OCI-LY7 (cell line): ENCODE measurements at places on chromosomes 1 and 21.
A peak's percentile ranks its signal among the peaks of the same experiment; 100 is the strongest.

DNA sequence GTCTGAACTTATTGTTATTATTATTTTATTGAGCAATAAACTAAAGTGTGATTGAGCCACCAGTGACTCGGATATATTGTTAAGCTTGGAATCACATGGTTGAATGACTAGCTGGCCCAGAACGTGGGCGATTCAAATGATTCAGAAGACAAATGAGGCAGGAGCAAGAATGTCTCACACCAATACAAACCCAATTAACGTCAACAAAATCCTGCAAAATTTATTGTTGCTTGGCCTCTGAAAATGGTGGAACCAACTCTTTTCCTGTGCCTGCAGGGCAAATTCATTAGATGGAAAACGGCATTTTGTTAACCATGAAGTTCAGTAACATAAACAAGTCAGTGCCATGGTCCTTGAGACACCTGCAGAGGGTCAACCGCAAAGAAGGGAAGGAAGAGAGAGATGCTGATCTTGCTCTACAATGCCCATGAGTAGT, 482.0 kb downstream of the SETD4 start:
- no peak for DNase-seq

DNA sequence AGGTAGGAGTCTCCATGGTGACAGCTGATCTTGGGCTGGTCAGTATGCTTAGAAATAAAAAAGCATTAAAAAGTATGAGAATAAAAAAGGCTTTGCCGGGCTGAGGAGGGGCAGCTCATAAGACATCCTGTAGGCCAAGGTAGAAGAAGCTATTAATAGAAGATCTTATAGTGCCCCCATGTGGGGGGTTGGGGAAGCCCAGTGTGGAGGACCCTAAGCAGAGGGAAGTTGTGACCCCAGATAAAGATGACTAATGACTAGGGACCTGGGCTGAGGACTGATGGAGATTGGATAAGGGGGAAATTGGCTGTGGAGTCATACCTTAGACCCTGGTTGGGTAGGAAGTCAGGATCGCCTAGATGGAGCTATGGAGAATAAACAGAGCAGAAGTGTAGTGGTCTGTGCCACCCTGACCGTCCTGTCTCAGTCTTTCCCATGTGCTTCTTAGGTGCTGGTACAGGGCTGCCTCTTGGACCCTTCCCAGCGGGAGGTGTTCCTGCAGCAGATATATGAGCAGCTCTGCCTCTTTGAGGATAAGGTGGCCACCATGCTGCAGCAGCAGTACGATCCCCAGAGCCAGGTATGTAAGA, 25.0 kb downstream of the SZT2 start:
- DNase-seq = peak; percentile 72

- no peak for DNase-seq
Observed at GRCh38 chr21:17900281-17900989, 81.3 kb upstream of the C21orf91 start.

- DNase-seq = no peak
Observed at GRCh38 chr1:226697151-226697928, 41.7 kb downstream of the ITPKB start.

- no peak for DNase-seq
Observed at GRCh38 chr21:23686737-23687523, 1920.4 kb downstream of the MRPL39 start.

GRCh38 chr1:20403423-20404145, 82.4 kb downstream of the CAMK2N1 start:
- DNase-seq = peak; percentile 57

GRCh38 chr1:182643699-182644098, 39.5 kb upstream of the RGS16 start:
- no peak for DNase-seq

DNA sequence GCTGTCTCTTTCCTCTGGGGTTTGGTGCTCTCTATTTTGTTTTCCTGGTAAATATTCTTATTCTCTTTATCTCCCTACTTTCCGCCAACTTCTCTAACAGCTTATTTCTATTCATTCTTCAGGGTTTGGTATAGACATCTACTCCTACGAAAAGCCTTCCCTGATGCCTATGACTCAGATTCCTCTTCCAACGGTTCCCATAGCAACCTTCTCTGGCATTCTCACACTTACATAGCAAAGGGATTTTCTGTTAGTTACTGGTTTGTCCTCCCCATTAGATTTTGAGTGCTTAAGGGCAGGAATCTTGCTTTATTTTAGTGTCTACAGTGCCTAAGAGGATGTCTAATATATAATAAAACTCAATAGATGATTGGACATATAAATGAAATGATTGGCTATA, 407.6 kb upstream of the DEPDC1 start:
- no peak for DNase-seq

DNA sequence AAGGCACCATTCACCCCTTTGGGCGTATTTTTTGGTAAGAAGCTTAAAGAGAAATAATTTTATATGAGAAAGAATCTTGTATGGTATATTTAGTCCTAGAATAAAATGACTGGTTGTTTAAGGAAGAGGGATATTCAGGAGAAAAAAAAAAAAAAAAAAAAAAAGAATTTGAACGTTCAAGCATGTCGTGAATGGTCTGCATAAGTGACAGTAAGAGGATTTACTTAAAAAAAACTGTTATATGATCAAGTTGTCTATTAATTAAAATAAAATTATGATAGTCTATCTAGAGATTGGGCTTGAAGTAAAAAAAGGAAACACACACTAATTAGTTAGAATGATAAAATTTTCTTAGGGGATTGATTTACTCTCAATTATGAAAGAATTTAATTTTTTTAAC, 11.7 kb upstream of the OR14I1 start:
- peak; percentile 4 for DNase-seq

GRCh38 chr1:48841966-48842365, 65.3 kb upstream of the BEND5 start:
- DNase-seq = no peak

DNA sequence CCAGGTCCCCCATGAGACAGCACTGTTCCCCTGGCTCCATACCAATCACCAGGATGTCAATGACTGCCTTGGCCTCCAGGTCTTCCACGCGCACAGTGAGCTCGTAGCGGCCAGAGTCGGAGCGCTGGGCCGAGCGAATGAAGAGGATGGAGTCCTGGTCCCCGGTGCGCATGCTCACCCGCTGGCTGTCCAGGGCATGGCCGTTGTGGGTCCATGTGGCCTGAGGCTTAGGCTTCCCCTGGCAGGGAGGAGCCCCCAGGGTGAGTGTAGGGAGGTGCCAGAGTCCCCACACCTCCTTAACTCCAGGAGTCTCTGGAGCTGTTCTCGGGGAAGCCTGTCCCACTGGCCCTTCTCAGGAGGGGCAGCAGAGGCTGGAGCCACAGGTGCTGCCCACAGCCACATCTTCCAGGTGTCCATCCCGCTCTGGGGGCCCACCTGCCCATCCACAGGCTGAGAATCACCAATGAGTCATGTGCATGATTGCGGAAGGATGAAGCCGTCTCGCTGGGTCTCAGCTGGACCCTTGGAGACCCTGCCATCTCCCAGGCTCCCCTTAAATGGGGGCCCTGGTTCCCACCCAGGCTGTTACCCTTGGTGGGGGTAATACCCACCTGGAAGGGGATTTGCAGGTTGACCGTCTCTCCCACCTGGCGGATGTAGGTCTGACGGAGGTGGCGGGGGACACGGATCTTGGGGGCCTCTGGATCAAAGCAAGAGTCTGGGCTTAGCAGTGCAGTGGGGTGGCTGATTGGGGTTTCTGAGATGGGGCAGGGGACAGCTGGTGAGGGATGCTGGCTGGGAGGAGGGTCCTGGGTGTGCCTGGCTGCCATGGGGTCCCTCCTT, 4.1 kb downstream of the MYBPH start:
- no peak for DNase-seq

- DNase-seq = no peak
Observed at GRCh38 chr1:24004132-24004531, 24.0 kb upstream of the SRSF10 start.

GRCh38 chr21:41360072-41360821, 1.6 kb upstream of the MX2 start:
- peak; percentile 47 for DNase-seq

DNA sequence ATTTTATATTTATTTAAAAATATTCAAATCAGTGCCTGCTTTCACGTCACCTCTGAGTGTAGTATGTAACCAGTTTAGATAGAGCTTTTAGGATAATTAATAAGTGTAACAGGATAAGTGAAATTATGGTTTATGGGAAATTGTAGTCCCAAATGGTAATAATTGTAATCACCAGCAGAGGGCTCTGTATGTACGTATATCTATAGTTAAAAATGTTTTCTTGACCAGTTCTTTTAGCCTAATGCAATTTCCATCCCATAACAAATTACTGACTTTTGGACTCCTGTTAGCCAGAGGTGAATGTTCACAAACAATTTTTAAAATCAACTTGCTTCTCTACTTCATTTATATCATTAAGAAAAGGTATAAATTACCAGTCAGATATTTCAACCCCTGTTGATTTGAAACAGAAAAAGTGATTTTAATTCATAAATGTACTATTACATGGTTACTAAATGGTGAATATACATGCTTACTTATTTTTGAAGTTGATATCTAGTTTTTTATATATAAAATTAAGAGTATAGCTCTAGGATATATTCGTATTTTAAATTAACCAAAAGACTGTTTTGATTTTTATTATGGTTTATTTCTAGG, 25.3 kb downstream of the SLC30A7 start:
- peak; percentile 75 for DNase-seq

- no peak for DNase-seq
Observed at GRCh38 chr1:10624256-10625050, 149.7 kb downstream of the PEX14 start.

- DNase-seq = no peak
Observed at GRCh38 chr21:39251326-39251725, 62.1 kb downstream of the BRWD1 start.

GRCh38 chr1:52738893-52739292, 12.6 kb downstream of the ZYG11B start:
- no peak for DNase-seq

DNA sequence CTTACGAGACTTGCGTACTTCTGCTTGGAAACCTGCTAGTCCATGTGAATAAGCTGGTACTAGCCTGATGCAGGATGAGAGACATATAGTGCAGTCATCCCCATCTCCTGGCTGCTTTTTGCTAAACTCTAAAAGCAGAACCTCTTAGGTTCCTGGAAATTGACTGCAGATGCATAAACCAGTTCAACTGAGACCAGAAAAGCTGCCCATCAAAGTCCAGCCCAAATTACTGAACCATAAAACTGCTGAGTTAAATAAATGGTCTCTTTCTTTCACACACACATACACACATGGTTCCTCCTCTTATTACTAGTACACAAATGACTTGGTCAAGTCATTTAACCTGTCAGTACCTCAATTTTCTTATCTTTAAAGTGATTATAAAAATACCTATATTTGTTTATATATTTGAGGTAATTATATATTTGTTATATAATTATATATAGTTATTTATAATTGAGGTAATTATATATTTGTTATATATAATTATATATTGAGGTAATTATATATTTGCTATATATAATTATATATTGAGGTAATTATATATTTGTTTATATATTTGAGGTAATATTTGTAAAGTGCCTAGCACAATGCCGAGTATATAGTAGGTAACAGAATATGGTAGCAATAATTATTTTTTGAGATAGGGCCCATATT, 25.2 kb upstream of the RABGAP1L start:
- peak; percentile 77 for DNase-seq

- DNase-seq = no peak
Observed at GRCh38 chr1:180909005-180909414, 3.7 kb upstream of the KIAA1614 start.

GRCh38 chr1:245707941-245708340, 553.2 kb downstream of the KIF26B start:
- no peak for DNase-seq

- no peak for DNase-seq
Observed at GRCh38 chr1:172976222-172977041, 74.3 kb downstream of the TNFSF18 start.

DNA sequence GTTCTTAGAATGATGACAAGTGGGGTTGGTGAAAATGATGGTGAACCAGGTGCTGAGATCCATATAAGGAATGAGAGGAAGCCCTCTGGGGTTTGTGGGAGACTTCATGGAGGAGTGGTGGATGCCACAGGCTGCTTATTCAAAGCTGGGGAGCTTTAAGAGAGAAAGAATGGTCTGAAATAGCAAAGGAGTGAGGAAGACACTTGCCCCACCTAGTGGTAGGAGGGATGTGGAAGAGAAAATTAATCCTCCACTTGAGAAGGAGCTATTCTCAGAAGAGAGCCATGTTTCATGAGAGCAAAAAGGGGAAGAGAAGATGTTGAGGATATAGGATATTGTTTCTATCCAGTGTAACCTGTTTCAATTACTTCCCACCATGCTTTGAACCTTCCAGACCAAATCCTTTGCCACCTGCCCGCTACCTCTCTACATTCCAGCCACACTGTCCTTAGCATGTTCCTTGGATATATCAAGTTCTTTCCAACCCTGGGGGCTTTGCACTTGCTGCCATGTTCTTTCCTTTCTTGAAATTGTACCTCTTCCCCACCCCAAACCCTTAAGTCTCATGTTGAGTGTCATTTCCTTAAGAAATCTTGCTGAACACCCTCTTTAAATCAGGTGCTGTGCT, 19.6 kb upstream of the ZNF648 start:
- peak; percentile 36 for DNase-seq

DNA sequence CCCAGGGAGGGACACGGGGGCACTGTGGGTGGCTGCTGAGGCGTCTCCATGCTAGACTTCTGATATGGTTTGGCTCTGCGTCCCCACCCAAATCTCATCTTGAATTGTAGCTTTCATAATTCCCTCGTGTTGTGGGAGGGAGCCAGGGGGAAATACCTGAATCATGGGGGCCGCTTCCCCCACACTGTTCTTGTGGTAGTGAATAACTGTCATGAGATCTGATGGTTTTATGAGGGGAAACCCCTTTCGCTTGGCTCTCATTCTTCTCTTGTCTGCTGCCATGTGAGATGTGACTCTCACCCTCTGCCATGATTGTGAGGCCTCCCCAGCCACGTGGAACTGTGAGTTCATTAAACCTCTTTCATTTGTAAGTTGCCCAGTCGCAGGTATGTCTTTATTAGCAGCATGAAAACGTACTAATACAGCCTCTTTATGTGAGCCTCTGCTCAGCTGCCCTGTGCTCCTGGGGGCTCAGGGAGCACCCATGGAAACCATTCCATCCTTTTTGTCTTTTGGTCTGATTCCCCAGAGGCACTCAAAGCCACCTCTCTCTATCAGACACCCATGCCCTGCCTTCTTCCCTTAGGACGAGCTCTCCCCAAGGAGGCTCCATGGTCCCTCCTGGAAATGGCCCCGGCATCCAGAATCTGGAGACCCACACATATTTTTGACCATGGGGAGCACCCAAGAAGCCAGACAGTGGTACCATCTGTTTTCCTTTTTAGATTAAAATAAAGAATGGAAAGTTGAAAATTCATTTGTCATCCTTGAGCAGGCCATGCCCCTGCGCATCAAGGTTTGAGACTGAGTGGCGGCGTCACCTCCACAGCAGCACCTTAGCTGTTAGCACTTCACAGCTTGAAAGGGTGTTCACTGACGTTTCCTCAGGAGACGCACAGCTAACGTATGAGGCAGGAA, 65.9 kb upstream of the FAM20B start:
- DNase-seq = no peak

DNA sequence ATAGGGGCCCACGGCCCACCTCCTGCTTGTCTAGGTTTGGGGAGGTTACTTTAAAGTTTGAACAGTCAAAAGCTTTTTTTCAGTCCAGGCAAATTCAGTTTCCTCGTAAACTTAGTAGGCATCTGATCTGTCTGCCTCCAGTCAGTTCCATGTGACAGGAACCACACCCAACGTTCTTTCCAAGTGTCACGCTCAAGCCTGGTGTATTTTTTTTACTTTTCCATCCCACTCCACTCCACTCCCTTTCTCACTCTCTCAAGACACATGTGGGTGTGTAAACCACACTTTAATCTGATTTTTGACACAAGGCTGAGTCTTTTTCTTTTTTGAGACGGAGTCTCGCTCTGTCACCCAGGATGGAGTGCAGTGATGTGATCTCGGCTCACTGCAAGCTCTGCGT, 60.3 kb upstream of the GPR153 start:
- DNase-seq = no peak

GRCh38 chr1:39047374-39048229, 21.5 kb downstream of the NDUFS5 start:
- peak; percentile 37 for DNase-seq
